ENCODE measurements at places on chromosomes 4 and X.

DNA sequence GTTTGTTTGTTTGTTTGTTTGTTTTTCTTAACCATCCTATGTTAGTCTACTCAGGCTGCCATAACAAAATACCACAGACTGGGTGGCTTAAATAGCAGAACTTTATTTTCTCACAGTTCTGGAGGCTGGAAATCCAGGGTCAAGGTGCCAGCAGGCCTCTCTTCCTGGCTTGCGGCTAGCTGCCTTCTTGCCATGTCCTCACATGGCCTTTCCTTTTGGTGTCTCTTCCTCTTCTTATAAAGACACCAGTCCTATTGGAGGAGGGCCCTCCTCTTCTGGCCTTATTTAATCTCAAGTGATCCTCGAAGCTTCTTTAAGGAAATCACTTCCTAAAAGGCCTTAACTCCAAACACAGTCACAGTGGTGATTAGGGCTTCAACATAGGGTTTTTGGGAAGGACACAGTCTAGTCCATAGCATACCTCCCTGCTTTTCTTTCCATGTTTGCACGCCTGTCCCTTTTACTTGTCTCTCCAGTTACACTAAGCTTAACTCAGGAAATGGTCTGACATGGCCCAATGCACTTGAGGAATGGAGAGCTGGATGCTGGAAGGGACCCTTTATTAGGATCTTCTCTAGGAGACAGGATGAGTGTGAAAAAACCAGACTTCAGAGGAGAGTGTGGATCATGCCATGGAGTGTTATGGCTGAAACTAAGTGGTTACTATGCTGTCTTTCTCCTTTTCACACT lies 36.0 kb upstream of the MGST2 start:
- no peak for DNase-seq

DNA sequence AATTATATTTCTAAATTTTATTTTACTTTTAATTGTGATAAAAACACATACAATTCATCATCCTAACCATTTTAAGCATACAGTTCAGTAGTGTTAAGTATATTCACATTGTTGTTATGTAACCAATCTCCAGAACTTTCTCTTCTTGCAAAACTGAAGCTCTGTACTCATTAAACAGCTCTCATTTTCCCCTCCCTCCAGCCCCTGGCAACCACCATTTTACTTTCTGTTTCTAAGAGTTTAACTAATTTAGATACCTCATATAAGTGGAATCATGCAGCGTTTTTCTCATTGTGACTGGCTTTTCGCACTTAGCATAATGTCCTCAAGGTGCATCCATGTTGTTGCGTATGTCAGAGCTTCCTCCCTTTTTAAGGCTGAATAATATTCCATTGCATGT lies 46.7 kb upstream of the NDP start:
- DNase-seq = no peak

GRCh38 chrX:103250977-103251376 lies 4.0 kb downstream of the TCEAL8 start:
- DNase-seq = no peak

DNA sequence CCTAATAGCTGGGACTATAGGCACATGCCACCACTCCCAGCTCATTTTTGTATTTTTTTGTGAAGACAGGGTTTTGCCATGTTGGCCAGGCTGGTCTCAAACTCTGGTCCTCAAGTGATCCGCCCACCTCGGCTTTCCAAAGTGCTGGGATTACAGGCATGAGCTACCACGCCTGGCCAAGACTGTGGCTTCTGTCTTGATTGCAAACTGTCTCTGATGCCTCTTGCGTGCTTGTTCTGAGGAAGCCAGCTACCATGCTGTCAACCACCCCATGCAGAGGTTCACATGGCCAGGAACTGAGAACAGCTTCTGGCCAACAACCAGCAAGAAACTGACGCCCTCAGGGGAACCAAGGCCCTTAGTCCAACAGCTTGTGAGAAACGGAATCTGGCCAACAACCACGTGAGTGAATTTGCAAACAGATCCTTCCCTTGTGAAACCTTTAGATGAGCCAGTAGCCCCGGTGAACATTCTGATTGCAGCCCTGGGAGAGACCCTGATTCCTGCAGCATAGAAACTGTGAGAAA lies 71.2 kb downstream of the SUPT20HL2 start:
- DNase-seq = no peak

GRCh38 chr4:106264331-106264728 lies 51.7 kb downstream of the TBCK start:
- DNase-seq = no peak

DNA sequence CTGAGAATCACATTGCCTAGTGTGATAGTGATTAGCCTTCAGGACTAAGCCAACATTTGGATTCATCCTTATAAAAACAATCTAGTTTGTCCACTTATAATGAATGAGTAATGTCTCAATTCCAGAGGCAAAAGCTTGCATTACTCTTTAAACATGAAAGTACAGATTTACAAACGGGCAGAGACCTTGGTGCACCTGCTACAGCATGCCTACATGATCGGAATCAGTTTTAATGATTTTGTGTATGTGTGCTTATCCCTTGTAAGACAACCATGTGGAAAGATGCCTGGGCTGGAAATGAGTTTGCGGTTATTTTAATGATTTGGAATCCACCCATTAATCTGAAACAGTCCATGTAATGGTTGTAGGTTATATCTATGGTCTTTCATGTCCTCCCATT lies 572.7 kb downstream of the KLHL13 start:
- no peak for DNase-seq

DNA sequence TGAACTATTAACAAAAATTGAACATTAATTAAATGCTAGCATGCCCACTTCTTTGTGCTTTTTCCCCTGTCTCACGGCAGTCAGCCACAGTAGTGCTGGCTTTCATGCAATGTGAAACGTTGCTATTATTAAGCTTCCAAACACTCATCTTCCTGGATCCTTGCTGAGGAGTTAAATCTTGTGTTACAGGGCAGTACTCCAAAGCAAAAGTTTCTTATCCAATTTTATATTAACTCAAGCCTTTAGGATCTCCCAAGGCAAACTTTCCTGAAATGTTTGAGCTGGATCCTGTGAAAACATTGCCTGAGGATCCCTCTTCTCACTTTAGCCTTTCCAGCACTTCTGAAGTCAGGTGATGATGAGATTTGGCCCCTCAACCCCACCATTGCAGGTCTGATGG lies 1454.8 kb downstream of the FSTL5 start:
- no peak for DNase-seq

- no peak for DNase-seq
Observed at GRCh38 chrX:96843566-96843965, 40.1 kb upstream of the RPA4 start.

DNA sequence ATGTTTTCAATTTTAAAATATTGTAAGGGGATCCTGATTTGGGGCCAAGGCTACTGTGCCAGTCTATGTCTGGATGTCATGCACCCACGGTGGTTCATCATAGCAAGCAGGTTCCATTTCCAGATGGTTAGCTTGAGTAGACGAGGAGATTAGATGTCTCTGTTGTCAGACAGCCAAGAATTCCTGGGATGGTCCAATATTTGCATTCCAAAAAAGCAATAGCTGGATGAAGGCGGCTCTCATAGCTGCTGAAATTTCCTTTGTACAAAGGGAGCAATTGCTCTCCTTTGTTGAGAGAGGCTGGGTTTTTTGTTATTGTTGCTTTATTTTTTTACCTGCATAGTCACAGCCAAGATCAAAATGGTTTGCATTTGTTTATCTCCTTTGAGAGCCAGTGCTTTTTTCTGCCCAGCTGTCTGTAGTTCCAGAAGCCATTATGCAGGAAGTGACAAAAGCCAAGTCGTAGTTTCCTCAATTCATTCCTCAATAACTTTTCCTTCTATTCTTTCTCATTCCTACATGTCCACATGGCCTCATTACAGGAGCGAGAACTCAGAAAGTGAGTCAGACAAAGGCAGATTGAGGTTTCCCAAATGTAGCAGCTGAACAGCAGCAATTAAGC lies 107.9 kb downstream of the MMRN1 start:
- no peak for DNase-seq

DNA sequence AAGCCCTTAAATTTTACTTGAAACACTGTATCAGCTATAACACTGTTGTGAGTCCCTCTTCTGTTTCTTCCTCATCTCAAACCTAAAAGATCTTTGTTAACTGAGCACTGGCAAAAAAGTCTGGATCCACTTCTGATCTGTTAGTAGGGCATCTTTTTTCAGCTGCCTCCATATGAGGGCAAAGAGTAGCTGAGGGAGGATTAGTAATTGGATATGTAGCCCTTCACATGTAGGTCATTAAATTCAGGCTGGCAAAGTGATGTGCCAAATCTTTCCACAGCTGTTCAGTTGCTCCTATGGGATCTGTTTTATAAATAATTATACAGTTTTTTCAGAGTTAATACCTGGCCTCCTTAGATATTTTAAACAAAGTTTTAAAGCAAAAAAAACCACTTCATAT lies 1.1 kb upstream of the TRMT10A start:
- DNase-seq = no peak

DNA sequence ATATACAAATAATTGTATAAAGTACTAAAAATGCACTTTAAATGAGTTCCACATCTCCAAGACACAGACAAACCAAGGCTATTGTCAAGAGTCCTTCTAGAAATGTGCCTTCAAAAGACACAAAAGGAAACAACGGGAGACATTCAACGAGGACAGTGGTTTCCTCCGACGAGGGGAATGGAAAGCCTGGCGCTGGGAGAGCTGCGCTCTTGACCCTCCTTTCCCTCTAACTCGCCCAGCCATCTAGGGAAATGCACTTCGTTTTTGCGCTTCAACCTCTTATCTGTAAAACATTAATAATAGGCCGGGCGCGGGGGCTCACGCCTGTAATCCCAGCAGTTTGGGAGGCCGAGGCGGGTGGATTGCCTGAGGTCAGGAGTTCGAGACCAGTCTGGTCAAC lies 37.0 kb downstream of the ZFP42 start:
- DNase-seq = no peak

GRCh38 chr4:17356926-17357325 lies 155.0 kb downstream of the QDPR start:
- DNase-seq = no peak

- no peak for DNase-seq
Observed at GRCh38 chr4:76993787-76994641, 44.5 kb downstream of the SEPTIN11 start.

DNA sequence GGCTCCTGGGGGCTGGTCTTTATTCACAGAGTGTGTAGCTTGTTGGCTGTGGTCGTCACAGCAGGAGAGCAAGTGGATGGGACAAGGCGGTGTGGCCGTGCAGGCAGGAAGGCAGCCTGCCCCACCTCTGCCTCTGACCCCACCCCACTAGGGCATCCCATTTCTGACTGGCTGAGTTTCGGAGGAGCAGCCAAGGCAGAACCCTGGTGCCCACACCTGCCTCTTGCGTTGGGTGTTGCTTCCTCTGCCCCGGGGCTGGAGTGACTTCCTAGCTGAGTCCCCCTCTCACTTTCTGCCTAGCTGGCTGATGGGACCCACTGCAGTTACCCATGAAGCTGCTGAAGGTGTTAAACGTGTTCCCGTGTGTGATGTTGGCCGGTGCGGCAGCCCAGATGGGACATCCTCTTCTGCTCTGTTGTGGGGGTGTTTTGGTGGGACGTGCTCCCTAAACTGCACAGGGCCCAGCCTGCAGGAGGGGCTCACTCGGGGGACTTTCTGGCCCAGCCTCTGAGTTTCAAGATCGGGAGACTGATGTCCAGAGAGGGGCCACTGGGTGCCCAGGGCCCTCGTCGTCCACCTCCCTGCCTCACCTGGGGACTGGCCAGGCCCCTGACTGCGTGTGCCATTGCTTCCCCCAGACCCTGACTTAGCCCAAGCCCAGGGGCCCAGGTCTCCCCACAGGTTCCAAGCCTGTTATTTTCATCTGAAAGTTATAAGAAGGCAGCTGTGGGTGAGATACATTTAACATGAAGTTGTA lies 101.5 kb downstream of the PSAPL1 start:
- DNase-seq = no peak

DNA sequence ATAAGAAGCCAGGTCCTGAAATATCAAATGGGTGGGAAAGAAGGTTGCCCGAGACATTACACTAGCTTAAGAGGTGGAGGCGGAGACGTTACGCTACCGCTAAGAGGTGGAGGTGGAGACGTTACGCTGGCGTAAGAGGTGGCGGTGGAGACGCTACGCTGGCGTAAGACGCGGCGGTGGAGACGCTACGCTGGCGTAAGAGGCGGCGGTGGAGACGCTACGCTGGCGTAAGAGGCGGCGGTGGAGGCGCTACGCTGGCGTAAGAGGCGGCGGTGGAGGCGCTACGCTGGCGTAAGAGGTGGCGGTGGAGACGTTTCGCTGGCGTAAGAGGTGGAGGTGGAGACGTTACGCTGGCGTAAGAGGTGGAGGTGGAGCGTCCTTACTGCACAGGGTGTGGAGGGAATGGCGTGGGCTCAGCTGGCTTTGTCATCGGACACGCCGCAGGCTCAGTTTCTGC lies 12.8 kb downstream of the CYP4V2 start:
- no peak for DNase-seq

DNA sequence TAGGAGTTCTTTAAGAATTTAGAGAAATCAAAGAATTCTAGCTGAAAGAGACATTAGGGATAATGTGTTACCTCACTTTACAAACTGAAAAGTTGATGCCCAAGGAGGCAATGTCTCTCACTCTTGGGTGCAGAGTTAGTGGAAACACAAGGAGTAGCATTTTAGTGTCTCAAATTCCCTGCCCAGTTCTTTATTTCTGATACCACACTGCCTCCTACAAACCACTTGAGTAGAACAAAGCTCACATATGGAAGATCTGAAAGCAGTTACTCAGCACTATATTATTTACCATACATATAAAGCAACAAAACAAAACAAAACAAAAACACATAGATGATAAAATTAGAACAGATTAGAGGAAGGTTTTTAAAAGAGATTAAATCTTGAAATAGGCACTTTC lies 124.2 kb downstream of the REELD1 start:
- DNase-seq = no peak

DNA sequence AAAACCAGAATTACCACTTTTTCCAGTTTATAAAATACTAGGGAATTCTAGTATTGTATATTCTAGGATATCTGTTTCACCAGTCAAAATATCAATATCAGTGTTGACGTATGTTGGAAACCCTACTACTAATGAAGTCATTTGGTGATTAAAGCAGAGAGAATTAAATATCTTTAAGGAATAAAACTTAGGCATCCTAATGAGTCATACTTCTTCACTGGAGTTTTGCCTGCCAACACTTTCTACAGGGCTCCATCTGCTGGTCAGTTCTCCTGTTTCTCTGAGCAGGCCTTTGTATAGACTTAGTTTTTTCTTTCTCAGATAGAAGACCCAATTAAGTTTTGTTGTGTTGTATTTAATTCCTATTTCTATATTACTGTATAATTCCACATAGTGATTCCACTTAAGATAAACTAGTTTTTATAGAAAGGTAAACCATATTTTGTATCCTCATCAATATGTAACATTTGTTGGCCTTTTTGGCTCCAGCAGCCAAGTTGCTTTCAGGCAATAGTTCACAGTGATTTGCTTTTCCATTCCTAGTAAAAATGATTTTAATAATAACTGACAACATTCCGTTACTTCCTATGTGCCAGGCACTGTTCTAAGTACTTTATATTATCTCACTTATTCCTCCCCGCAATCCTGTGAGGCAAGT lies 3.5 kb downstream of the AP1AR start:
- DNase-seq = peak; percentile 12

GRCh38 chr4:8939840-8940742 lies 68.5 kb upstream of the HMX1 start:
- no peak for DNase-seq

- no peak for DNase-seq
Observed at GRCh38 chr4:102574317-102574716, 73.2 kb downstream of the NFKB1 start.
